ENCODE measurements at places on chromosomes 6 and 20.
A peak's percentile ranks its signal among the peaks of the same experiment; 100 is the strongest.

- DNase-seq: no peak
Observed at GRCh38 chr6:170018936-170019817, 267.8 kb downstream of the ERMARD start.

- DNase-seq: no peak
Observed at GRCh38 chr20:35004051-35004725, 48.5 kb downstream of the MYH7B start.

DNA sequence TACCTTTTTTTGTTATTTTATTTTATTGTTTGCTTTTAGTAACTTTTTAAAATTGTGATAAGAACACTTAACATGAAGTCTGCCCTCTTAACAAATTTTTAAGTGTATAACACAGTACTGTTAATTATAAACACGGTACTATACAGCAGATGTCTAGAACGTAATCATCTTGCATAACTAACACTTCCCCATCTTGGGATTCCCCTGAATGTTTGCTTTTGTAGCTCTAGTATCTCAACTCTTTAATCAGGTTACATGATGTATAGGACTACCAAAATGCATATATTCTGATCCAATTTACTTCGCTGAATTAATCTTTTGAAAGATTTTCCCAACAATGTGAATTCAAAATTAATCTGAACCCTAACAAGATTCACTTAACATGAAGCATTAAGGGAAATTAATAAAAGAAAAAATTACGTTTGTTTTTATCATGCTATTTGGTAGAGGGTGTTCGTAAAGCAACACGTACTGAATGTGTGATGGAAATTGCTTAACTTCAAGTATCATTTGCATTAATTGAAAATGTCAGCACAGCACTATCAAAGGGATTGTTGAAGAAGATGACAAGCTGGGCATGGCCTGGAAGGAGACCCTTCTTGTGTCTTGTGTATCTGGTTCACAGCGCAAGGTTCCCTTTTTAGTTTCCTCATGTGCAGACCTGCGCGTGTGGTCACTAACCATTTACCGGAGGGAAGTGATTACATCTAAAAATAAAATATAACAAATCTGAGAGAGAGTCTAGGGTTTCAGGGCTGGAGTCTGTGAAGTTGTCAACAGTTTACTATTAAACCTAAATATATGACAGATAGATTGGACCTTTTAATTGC lies 15.2 kb downstream of the COL19A1 start:
- no peak for DNase-seq

DNA sequence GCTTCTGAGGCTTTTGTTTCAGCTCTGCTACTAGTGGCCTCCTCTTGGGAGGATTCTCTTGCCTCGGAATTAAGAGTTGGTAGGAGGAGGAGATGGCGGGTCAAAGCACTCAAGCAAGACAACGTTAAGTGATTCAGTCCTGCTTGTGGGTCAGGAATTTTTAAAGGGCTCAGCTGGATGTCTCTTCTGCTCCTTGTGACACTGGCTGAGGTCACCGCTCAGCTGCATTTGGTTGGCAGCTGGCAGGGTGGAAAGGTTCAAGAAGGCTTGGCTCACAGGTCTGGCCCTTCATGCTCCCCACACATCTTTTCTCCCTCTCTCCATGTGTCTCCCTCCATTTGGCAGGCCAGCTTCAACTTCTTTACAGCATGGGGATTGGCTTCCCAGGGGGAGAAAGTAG lies 641.4 kb downstream of the KIF16B start:
- DNase-seq: no peak

DNA sequence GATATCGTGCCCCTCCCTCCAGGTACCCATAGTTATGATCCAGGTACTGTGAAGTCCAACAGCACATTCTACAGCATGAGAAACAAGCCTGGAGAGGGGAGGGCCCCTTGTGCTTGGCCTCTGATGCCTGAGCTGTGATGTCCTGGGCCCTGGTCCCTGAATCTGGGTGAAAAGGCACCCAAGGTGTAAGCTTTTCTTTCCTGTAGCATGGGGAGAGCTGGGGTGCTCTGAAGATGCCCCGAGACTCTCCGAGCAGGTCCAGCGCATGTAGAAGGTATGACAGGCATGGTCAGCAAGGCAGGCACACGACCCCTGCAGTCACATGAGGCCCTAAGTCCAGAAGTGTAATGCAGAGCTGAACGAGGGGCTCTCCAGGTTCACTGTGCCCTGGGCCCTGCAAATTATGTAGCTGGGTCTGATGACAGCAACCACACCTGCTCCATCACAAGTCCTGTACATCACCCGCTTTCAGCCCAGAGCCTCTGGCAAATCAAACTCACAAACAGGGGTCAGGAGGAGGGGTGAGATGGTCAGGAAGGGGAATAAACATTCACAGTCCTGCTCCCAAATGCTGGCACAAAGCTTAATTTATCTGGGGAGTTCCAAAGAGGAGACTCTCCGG lies 1.8 kb upstream of the CTSZ start:
- no peak for DNase-seq

DNA sequence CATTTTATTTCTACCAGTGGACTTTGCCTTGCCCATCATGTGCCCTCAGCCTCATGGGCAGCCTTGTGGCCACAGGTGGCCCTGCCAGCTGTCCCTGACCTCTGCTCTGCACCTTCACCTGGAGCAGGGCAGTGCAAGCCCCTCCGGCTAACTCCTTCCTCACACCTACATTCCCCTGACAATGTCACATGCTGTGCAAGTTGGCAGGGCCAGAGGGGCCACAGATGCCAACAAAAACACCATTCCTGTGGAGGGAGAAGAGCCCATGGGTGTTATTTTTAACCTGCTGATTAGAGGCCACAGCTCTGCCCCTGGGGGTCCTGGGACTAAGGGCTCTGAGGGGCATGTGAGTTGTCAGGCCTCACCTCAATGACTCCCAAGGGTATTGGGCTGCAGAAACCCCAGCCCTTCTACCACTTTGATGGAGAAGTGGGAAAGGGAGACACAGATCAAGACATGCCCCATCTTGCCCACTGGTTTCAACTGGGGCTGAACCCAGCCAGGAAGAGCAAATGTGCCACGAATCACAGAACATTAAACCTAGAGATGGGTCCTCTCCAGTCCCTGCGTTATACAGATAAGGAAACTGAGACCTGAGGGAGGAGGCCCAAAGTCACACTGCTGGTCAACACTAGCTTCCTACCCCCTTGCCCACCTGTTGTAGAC lies 65.0 kb downstream of the MRPL14 start:
- DNase-seq: no peak

DNA sequence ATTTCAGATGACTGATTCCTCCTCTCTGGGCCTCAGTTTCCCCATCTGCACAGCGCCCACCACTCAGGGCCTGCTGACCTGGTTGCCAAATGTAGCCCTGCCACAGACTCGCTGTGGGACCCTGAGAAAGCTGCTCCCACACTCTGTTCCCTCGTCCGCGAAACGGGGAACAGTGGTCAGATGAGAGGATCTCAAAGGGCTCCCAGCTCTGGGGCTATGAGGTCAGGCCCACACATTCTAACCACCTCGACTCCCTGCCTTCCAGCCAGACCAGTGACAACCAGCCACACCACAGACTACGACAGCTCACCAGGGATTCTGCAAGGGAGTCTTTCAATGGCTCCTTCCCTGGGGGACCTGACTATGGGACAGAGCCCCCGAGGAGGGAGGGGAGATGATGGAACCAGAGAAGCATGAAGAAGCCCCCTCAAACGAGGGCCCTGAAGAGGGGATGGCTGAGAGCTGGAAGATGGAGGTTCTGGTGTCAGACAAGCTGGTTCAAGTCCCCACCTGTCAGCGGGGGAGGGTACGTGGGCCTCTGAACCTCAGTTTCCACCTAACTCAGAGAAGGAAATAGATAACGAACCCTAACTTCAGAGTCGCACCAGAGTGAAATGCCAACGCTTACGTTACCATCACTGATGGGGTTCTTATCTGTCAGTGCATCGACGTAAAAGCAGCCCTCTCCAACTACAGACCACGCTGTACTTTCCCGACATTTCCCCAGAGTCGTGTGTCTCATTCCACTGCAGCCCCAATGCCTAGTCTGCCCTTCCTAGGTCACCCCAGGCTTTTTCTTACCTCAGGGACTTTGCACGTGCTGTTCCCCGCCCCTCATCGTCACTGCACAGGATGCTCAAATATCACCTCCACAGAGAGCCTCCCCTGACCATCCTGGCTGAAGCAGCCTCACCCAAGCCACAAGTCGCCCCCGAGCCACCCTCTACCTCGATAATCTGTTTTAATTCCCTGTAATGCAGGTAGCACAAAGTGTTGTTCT lies 60.5 kb downstream of the PREX1 start:
- DNase-seq: no peak

- no peak for DNase-seq
Observed at GRCh38 chr6:139759086-139759485, 384.6 kb upstream of the CITED2 start.

GRCh38 chr6:169957351-169957963 lies 206.0 kb downstream of the ERMARD start:
- no peak for DNase-seq

GRCh38 chr6:156703719-156704118 lies 73.5 kb upstream of the ARID1B start:
- DNase-seq: peak; percentile 22

DNA sequence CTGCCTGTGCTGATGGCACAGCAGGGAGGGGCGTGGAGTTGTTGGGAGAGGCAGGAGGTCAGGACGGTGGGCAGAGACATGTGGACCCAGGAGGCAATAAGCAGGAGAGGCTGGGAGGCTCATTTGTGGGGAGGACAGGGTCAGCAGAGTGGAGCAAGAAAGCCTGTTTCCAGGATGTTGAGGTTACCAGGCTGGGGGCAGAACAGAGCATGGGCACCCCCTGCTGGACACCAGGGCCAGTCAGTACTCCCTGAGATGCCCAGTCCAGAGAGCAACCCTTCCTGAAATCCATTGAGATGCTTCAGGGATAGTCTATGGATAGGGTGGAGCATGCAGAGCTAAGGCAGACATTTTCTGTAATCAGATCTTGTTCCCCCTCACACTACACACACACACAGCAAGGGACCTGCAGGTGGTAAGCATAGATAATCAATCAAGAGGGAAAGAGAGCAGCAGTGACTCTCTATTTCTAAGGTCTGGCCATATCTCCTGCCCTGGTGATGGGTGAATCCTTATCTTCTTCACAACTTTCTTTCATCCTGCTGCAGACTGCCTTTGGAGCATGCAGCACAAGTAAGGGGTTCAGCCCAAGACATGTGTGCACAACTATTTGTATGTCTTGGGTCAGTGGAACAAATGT lies 41.7 kb downstream of the MOCS1 start:
- peak; percentile 76 for DNase-seq

DNA sequence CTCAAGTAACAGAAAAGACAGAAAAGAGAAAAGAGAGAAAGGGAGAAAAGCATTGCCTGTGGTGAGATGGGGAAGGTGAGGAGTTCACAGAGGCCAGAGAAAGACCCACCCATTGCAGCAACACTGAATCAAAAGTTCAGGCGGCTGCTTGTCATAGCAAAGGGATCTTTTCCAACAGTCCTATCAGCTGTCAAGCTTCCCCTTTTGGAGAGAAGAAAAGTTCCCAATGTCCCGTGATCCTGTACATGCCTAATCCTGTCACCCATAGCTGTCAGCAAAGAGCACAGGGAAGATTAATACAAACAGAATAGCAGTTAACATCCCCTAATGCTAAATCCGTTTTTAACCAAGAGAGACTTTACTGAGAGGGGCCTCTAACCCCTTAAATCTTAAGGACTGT lies 8.9 kb upstream of the TRIM38 start:
- DNase-seq: no peak

- no peak for DNase-seq
Observed at GRCh38 chr6:163500105-163500504, 85.6 kb downstream of the QKI start.

DNA sequence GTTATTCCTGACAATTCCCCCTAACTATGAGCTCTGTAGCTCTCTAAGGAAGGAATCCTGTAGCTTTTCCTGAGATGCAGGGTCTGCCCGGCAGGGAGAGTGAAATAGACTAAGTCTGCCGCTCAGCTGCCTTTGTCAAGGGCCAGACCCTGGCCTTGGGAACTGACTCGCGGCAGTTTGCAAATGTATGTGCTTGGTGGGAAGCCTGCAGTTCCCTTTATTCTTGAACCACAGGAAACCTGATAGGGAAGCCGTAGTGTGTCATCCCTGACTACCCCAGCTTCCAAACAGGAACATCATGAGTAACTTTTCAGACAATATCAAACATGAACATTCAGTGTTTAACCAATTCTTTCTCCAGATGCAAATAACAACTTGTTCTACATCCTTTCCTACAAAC lies 78.7 kb upstream of the IFNGR1 start:
- peak; percentile 6 for DNase-seq

DNA sequence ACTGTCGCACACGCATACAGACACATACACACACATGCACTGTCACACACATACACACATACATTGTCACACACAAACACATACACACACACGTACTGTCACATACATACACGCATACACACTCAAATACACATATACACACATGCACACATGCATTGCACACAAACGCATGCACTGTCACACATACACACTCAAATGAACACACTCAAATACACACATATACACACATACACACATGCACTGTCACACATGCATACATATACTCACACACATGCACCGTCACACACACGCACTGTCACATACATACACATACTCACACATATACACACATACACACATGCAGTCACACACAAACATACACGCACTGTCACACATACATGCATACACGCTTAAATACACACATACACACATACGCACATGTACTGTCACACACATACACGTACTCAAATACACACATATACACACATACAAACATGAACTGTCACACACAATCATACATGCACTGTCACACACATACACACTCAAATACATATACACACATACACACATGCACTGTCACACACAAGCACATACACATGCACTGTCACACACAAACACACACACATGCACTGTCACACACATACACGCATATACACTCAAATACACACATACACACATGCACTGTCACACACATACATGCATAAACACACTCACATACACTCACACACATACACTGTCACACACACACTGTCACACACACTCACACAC lies 548.6 kb upstream of the BTBD3 start:
- DNase-seq: no peak

DNA sequence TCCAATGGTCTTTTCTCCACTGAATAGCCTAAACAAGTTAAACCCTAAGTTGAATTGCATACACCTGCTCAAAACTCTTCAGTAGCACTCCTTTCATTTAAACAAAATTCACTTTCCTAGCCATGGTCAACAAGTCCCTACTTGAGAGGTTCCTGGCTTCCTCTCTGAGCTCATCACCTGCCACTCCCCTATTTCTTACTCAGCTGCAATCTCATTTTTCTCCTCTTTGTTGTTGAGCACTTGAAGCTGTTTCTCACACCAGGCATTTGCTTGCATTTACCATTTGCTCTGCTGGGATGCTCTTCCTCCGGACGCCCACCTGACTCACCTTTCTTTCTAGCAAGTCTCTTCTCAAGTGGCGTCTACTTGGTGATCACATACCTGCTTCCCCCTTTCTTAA lies 38.5 kb downstream of the EDN1 start:
- no peak for DNase-seq

- no peak for DNase-seq
Observed at GRCh38 chr6:158457131-158457530, 102.8 kb upstream of the TMEM181 start.

- peak; percentile 32 for DNase-seq
Observed at GRCh38 chr6:82268301-82268846, 20.8 kb upstream of the IBTK start.
